Muscle of back (tissue), 13 donors: ENCODE measurements at places on chromosomes 1 and 21. TPM values are rescaled to one million over a fixed set of nuclear protein-coding genes. Genes with fewer than 3 reads are reported as not detected.

VCAM1 gene
- polyA plus RNA-seq = 18.7 TPM

VWA5B1 gene
- polyA plus RNA-seq = 0.22 TPM

DNA sequence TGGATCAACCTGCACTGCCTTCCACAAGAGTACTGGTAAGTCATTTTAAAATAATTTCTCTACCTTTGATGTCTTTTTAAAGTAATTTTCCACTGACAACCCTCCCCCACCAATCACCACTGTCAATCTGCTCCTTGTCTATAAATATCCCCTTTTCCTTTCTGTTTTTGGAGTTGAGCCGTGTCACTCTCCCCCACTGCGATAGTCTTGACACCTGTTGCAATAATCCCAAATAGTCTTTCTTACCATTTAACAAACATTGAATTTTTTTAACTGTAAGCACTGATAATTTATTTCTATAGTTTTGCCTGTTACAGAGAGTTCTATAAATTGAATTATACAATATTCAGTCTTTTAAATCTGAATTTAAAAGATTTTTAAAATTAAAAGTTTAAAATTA lies 420.9 kb downstream of the COL11A1 start:
- DNase-seq = no peak

- no peak for DNase-seq
Observed at GRCh38 chr1:151012684-151013471, 4.6 kb downstream of the PRUNE1 start.

EDN2 gene
- polyA plus RNA-seq = 3.6 TPM

TNFSF18 gene
- polyA plus RNA-seq = 0.15 TPM

OR2L8 gene
- polyA plus RNA-seq = not detected

DNA sequence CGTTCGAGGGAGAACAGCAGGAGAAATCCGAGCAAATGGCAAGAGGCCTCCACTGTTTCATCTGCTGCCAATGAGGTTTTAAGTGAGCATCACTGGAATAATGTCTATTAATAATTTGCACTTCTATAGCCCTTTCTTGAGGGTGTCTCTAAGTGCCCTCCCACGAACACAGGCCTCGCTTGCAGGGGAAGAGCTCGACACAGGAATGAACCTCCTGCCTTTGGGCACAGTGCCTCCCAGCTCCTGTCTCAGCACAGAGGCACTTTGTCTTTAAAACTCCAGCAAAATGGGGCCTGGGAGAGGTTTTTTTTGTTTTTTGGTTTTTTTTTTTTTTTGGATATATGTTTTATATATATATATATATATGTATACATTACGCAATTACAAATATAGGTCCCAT lies 56.6 kb downstream of the OLIG1 start:
- no peak for DNase-seq

BMP8A gene
- polyA plus RNA-seq = 0.63 TPM

DNA sequence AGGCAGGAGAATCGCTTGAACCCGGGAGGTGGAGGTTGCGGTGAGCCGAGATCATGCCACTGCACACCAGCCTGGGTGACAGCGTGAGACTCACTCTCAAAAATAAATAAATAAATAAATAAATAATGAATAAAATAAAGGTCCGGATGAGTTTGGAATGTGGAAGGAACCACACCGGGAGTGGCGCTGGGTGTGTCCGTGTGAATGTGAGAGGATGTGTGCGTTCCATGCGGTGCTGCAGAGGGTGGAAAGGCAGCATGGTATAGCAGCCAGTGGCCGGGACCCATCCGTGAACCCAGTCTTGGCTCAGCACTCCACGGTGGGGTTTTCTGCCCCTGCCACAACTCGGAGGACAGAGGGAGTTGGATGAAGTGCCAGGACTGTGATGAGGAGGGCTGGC lies 56.2 kb upstream of the POFUT2 start:
- DNase-seq = no peak

DNA sequence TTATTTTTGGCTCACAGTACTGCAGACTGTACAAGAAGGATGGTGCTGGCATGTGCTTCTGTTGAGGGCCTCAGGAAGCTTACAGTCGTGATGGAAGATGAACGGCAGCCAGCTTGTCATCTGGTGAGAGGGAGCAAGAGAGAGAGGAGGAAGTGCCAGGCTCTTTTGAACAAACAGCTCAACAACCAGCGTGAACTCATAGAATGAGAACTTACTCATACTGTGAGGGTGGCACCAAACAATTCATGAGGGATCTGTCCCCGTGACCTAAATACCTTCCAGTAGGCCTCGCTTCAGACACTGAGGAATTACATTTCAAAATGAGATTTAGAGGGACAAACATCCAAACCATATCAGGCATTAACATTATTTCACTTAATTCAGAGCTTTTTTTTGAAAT lies 84.7 kb downstream of the PKN2 start:
- DNase-seq = no peak

DNA sequence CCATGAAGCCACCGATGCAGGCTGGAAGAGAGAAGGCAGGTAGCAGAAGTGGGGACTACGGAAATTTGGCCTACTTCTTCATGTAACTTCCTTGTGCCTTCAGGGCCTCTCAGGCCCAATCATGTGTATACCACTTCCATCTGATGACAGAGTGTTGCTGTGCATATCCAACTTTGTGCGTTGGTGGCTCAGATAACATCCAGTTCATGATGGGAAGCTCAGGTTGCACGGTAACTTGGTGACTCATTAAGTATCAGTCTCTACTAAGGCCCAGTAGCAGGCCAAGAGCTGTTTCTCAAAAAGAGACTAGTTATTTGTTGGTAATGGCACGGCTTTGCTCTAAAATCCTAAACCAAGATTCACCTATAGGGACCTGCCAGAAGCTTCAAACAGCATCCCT lies 117.6 kb downstream of the LTN1 start:
- DNase-seq = no peak

- DNase-seq = no peak
Observed at GRCh38 chr1:213564215-213564659, 423.5 kb upstream of the PROX1 start.

DNA sequence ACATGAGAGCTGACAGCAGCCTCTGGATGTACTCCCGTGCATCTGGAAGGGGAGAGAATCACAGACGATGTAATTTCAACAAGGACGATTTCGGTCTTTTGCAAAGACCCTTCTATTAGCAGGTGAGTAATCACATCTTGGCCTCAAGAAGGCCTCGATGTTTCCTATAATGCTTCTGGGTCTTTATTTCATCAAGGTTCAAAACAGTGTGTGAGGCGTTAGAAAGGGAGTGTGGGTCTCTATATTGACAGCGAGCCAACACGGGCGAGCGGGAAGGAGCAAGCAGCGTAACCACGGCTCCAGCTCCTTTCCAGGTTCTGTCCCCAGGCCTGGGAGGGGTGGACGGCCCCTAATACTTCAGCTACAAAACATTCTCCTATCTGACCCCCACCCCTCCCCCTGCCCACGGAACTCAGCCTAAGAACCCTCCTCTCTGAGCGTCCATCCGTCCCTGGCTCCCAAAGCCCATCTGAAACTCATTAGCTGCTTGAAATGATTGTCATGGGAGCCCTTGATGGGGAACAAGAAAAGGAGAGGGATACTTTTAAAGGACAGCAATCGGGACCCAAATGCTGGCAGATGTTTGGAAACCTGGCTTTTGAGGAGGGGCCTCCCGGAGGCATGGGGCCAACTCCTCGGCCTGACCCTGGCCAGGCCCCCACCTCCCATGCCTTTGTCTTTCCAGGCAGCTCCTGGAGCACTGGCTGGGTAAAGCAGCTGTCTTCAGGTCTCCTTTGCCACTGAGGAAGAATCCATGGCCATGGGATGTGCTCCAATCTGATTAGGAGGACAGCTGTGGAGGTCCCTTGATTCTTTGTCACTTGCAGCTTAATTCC lies 250.8 kb downstream of the FOXD2 start:
- DNase-seq = no peak

DNA sequence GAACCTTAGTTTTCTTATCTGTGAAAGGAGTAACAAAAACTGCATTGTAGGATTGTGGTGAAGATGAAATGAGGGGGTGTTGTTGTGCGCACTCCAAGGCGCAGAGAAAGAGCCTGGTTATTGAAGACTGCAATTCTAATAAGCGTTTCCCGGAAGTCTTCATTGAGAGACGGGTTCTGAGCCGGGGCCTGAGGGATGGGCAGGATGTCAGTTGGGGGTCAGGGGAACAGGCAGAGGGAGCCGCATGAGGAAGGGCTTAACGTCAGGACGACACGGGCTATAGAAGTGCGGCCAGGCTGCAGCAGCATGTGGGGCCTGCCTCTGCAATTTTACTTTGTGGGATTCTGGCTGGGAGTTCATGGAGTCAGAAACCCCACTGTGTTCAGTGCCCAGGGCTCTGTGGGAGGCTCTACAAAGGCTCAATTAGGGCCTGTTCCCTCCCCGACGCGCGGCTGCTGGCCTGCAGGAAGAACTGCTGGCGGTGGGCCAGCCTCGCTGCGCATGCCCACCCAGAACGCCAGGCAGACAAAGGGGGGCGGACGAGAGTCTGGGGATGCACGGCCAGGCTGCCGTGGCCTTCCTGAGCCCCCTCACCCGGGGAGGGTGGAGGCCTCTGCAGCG lies 20.7 kb downstream of the TRIM62 start:
- DNase-seq = peak; percentile 86

CCDC17 gene
- 1.3 TPM for polyA plus RNA-seq

DNA sequence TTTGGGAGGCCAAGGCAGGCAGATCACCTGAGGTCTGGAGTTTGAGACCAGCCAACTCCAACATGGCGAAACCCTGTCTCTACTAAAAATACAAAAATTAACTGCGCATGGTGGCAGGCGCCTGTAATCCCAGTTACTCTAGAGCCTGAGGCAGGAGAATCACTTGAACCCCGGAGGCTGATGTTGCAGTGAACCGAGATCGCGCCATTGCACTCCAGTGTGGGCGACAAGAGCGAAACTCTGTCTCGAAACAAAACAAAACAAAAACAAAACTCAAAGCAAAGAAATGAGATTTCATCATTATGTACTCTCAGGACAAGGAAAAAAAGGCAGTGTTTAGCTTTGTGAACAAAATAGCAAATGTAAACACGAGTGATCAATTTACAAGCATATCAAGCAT lies 61.0 kb downstream of the LAMC2 start:
- DNase-seq = no peak

CAPN8 gene
- polyA plus RNA-seq = 0.60 TPM

DNA sequence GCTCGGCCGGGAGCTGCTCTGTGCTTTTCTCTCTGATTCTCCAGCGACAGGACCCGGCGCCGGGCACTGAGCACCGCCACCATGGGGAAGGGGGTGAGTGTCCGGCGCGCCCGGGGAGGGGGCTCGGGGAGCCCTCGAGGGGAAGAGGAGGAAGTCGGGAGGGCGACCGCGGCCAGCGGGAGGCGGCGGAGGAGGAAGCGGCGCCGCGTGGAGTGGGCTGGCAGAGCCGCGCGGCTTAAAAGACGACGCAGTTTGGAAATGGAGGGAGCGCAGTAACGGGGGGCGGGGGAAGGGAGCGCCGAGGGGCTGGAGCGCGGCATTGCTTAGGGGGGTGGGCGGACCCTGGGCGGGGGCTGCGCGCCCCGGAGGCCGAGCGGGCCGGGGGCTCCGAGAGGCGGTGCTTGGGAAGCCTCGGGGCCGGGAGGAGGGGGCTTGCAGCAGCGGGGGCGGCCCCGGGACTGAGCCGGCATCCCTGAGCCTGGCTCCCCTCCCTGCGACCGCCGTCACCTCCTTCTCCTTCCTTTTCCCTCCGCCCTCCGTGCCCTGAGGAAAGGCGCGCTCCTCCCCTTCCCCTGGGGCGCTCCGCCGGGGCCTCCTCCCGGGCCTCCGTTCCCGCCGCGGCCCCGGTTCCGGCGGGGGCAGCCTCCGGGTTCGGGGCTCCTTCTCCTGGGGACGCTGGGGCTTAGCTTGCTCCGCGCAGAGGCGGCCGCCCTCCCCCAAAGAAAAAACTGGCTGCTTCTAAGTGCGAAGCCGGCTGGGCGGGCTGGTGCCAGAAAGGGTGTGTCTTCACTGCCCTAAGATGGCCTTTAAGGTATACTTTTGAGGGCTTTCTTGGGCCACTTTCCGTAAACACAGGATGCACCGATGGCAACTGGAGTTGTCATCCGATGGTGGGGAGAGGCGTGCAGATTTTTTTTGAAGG lies 648 bp downstream of the ATP1A1 start:
- DNase-seq = peak; percentile 71

APCS gene
- not detected for polyA plus RNA-seq

- DNase-seq = no peak
Observed at GRCh38 chr1:41900603-41901444, 17.9 kb downstream of the HIVEP3 start.

CLIC6 gene
- not detected for polyA plus RNA-seq

DNA sequence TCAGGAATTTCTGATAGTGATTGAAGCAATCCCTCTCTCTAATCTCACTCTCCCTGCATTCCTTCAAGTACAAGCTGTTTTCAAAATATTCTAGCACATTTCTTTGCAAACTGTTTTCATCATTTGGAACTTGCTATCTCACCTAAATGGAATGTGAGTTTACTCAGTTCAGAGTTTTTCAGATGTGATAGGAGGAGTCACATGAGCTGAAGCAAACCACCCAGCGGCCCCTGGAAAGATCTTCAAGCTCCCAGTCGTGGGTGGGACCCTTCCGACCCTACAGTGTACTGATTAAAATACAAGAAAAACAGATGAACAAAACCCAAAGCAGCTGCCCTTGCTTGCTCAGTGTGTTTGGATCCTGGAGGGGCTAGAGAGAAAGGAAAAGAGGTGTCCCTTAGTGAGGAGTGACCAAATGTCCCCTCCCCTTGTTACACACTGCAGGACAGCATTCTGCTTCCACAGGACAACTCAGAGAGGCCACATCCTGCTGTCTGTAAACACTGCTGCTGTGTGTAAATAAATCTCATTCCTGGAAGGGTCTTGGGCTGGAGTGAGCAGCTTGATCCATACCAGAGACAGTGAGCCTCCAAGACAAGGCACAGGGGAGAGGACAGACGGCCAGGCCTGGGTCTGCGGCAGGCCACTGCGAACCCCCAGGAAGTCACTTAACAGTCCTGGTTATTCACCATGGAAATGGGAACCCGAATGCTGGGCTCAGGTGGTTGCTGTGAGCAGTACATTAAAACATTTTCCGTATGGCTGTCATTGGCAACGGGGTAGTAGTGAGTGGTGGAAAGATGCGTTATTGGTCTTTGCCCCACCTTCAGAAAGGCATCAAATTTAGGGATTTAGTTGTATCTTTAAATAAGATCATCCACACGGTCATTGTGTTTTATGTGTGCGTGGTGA lies 229.2 kb downstream of the RHOU start:
- peak; percentile 82 for DNase-seq

DNA sequence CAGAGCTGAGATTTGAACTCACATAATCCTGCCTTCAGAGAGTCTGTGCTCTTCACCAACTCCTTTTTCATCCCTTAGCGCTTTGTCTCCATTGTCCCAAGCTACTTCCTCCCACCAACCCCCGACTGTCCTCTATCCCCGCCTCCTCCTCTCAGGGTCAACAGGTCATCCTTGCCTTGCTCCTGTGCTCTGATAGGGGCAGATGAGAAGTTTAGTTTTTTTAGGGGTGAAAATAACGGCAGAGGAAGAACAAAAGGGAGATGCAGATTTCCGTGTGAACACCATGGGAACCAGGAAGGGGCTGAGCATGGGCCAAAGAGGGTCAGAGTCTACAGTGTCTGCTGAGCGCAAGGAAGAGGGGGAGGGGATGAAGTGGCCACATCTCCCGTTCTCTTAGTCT lies 31.9 kb downstream of the GLUL start:
- no peak for DNase-seq

TM2D1 gene
- polyA plus RNA-seq = 58.1 TPM
